Airway epithelial cell (primary cell): ENCODE measurements at places on chromosomes 1 and 21. TPM values are rescaled to one million over a fixed set of nuclear protein-coding genes. Genes with fewer than 3 reads are reported as not detected.

The DIRAS3 gene
- 0.46 and 0.63 TPM in 2 replicates for total RNA-seq

The NECAP2 gene
- total RNA-seq = 57.0 and 57.7 TPM in 2 replicates

The PRPF38A gene
- 14.6 and 20.1 TPM in 2 replicates for total RNA-seq

The KRTAP10-12 gene
- not detected in 2 replicates for total RNA-seq

The MFN2 gene
- 87.8 and 90.4 TPM in 2 replicates for total RNA-seq

The XPR1 gene
- 15.7 and 23.5 TPM in 2 replicates for total RNA-seq

The BACE2 gene
- total RNA-seq = 56.5 and 62.4 TPM in 2 replicates

The RNF223 gene
- total RNA-seq = 1.3 and 2.2 TPM in 2 replicates

The NOS1AP gene
- total RNA-seq = 0.07 and 1.6 TPM in 2 replicates

The HUNK gene
- total RNA-seq = 0.07 TPM in 1 of 2 replicates, not detected in the other

The GJA9 gene
- total RNA-seq = not detected in 2 replicates

The AVPR1B gene
- total RNA-seq = not detected in 2 replicates

The TMEM125 gene
- 8.4 and 11.8 TPM in 2 replicates for total RNA-seq

The FRRS1 gene
- total RNA-seq = 13.4 and 17.6 TPM in 2 replicates

The FAM72C gene
- 2.9 and 6.9 TPM in 2 replicates for total RNA-seq

The FCRL1 gene
- not detected in 2 replicates for total RNA-seq
